Fibroblast of skin of left biceps (primary cell): ENCODE measurements at places on chromosomes 1 and 21.

- DNase-seq, result no peak
These were observed 182.2 kb downstream of the DHRS3 start for GRCh38 chr1:12435639-12436344.

DNA sequence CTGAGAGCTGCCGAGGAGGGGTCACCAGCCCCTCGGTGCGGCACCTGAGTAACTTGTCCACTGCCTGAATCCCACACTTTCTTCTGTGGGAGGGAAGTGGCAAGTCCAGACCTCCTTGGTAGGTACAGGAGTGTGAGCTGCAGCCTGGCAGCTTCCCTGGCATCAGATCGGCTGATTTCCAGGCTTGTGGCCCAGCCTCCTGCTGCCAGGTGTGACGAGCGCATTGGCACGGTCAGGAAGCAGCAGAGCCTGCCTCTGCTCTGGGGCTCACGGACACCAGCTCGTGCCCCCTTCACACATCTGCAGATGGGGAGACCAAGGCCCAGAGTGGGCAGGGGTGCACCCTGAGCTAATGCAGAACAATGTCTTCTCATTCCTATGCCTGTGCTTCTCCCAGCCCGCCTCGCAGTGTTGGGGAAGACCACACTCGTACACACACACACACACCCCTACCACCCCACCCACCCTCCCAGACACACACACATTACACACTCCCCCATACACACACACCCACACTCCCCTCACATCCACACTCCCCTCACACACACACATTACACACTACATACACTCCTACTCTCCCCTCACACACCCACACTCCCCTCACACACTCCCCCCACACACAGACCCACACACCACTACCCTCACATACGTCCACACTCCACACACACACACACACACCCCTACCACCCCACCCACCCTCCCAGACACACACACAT is 33.1 kb upstream of the SELENON start:
- no peak for DNase-seq

DNA sequence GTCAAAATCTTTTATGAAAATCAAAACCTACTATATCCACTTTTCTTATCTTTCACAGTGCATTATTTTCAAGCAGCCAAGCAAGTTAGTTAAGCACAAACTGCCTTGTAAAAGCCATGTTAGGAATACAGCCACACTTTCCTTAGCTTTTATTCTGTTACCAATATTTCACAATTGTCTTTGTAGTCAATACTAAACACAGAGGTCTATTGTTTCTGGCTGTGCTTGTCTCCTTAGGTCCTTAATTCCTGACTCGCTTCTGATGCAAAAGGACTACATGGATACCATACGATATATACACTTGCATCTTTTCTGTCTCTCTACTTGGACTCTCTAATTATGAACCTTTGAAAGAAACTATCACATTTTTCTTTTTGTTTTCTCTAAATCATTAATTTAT is 331.8 kb downstream of the NEGR1 start:
- DNase-seq, result no peak

DNA sequence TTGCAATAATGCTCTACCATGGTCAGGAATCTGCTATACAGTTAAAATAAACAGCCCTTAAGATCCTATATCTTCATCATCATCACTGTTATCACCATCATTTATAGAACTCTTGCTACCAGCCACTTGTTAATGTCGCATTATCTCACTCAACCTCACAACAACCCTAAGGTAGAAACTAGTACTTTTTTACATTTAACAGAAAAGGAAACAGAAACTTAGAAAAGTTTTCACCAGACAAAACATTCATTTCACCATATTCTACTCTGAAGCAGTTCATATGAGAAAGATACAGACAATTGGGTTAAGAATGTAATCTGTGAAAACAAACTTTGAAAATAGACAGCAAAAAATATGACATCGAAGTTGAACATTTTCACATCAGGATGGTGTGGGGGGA is 262.6 kb downstream of the ATG4C start:
- no peak for DNase-seq

DNA sequence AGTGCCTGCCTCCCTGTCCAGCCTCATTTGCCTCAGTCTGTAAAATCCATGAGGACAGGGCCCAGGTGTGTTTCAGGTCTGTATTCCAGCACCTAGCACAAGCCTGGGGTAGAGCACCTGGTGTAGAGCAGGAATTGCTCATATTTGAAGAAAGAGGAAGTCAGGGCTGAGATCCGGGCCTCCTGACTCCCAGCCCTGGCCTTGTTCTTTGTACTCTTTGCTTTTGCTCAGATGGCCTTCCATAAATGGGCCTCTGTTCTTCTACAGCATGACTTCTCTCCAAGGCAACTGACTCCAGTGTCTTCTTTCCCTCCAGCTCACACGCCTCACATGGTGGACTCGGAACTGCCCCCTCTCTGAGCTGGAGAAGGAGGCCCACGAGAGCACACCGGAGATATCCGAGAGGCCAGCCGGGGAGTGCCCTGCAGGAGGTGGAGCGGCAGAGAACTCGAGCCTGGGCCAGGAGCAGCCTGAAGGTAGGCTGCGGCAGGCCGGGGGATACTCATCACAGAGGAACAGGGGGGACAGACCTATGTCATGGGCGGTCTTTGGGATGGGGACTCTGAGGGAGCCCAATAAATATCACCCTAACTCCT is 19.7 kb downstream of the SLC5A9 start:
- no peak for DNase-seq

DNA sequence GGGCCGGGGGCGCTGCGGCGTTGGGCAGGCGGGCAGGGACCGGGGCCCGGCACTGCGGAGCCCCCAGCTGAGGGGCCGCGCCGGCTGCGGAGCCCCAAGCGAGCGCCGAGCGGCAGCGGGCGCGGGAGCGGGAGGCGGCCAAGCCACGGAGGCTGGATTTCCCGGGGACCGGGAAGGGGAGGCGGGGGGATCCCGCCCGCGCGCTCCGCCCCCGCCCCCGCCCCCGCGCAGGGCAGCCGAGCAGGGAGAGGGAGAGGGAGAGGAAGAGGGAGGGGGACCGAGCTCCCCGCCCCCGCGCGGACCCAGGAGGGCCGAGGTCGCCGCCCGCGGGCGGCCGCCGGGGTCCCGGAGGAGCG is at the start of gene DLGAP3:
DLGAP3 (minus strand) TSS at position 154 of the 356 bp plus-strand sequence. CDS start 24,267 bp downstream, outside the sequence.
- DNase-seq, result no peak

- no peak for DNase-seq
These were observed 10.3 kb upstream of the TTF2 start for GRCh38 chr1:117049857-117050256.

DNA sequence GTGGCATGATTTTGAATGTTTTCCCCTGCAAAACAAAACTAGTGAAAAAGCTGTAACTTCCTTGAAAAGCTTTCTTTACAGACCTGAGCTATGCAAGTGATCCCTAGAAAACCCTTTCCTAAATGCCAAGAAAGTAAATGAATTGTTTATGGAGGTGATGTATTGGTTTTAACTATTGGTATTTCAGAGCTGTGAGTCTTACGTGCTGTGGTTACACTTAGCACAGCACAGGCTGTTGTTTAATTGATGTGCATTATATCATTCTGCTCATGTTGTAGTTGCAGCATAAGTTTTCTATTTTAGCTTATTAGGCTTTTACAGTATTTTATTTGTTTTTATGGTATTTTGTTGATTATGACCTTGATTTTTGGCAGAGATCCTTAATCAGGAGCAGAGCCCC is 74.1 kb upstream of the DYNLT5 start:
- DNase-seq, result no peak

DNA sequence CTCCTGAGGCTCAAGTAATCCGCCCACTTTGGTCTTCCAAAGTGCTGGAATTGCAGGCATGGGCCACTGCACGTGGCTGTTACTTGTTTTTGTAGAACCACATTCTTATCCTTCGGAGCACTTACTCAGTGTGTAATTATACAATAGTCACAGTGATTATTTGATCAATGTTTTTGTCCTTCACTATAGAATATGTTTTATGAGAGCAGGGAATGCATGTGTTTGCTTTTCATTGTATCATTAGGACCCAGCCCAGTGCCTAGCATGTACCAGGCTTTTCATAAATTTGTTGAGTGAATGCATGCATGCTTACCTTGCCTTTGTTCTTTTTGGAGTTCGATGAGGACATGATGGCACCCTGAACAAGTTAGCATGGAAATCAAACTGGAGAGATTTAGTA is 5.8 kb downstream of the SZT2 start:
- DNase-seq, result no peak

DNA sequence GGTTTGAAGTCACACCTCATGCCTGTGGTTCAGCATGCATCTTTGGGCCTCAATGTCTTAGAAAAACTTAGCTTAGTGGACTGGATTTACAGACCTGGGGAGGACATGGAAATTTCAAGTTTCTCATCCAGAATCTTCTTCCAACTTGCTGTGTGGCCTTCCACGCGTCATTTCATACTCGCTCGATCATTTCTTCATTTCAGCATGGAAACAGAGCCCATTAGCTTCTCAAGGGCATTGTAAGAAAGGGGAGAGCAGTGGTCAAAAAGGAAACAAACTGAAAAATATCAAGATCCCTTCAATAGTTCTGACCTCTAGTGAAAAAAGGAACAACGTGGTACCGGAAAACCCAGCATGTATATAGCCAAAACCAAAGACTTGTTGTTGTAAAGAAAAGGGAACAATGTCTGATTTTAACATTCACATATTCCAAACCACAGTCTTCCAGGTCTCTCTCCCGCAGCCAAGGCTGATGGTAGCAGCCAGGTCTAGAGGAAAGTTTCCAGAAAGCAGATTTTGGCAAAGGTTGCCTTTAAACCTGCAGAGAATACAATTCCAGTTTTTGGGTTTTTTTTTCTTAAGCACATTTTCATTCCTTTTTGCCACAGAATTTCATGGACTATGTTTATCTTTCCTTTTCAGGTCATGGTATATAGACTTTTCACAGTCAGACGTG is 97.0 kb upstream of the CDC42BPA start:
- DNase-seq, result no peak

DNA sequence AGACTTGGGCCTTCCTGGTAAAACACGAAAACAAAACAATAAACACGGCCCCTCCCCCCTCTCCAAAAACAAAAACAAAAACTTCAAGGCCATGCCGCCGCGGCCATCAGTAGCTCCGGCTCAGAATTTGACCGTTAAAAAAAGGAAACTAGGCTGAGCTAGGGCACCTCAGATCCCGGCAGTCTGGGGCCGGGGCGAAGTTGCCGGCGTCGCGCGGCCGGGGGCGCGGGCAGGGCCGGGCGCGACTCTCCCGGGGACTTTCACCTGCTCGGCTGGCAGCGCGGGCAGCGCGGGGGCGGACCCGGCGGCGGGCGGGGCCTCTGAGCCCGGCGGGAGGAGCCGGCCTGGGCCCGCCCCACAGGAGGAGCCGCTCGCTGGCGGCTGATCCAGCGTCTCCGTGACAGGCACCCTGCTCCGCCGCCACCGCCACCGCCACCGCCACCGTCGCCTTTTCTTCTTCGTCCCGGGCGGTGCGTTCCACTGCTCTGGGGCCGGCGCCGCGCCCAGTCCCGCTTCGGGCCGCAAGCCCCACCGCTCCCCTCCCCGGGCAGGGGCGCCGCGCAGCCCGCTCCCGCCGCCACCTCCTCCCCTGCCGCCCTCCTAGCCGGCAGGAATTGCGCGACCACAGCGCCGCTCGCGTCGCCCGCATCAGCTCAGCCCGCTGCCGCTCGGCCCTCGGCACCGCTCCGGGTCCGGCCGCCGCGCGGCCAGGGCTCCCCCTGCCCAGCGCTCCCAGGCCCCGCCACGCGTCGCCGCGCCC is at the start of gene NOS1AP:
NOS1AP (plus strand) TSS at position 358 of the 760 bp plus-strand sequence. CDS start 487 bp downstream, outside the sequence.
- no peak for DNase-seq

GRCh38 chr1:246317332-246318035 is 189.6 kb downstream of the SMYD3 start:
- peak; percentile 23 for DNase-seq

GRCh38 chr1:172637522-172637921 is 21.4 kb upstream of the FASLG start:
- peak; percentile 30 for DNase-seq

- no peak for DNase-seq
These were observed 42.0 kb downstream of the KCNJ15 start for GRCh38 chr21:38298832-38299231.

GRCh38 chr1:30710407-30710806 is 13.0 kb downstream of the MATN1 start:
- no peak for DNase-seq

- DNase-seq, result no peak
These were observed 2.1 kb upstream of the TFF3 start for GRCh38 chr21:42317341-42317741.

DNA sequence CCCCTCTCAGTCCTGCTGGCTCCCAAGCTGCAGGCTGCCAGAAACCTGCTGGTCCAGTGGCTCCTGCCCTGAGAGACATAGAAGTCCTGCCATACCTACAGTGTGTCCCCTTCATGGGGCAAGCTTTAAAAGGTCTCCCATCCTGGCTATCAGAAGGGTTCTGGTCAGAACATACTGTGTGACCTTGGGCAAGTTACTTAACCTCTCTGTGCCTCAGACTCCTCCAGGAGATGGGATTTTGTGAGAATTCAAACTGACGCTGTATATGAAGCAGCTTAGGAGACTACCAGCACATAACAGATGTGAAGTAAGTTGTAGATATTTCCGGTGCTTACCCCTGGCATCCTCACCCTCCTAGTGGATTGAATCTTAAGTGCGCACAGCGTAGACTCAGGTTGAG is 8.7 kb upstream of the GJB5 start:
- no peak for DNase-seq

- no peak for DNase-seq
These were observed 22.2 kb upstream of the KIF1B start for GRCh38 chr1:10188133-10188650.

DNA sequence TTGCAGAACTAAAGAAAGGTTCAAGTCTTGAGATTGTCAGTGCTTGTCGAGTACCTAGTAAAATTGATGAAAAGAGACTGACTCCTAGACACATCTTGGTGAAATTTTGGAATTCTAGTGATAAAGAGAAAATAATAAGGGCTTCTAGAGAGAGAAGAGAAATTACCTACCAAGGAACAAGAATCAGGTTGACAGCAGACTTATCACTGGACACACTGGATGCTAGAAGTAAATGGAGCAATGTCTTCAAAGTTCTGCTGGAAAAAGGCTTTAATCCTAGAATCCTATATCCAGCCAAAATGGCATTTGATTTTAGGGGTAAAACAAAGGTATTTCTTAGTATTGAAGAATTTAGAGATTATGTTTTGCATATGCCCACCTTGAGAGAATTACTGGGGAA is 16.3 kb downstream of the L1TD1 start:
- no peak for DNase-seq

GRCh38 chr1:46517932-46518498 is 28.4 kb downstream of the DMBX1 start:
- no peak for DNase-seq

- DNase-seq, result no peak
These were observed 23.9 kb downstream of the TTC34 start for GRCh38 chr1:2777424-2778219.

GRCh38 chr21:36069713-36070583 is at the start of gene CBR1:
TSS of gene CBR1 (plus strand) at chr21:36070024. CDS start at chr21:36070116, 92 bp downstream.
- peak; percentile 88 for DNase-seq
